ENCODE measurements at places on chromosomes 1 and 21.

DNA sequence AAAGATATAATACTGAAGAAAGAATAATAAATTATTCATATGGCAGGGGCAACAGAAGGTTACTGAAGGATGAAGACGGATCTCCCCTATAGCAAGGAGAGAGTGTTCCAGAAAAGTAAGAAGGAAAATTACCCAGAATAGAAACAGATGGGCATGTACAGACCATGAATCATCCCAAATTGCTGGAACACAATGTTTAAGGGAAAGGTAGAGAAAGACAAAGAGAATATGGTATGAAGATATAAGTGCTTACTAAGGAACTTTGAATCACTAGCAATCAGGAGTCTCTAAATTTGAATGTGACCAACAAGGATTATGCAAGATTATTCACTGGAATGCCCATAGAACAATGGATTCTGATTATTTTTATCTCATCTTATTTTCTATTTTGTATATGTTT, 375.4 kb downstream of the COL11A1 start:
- no peak for DNase-seq

DNA sequence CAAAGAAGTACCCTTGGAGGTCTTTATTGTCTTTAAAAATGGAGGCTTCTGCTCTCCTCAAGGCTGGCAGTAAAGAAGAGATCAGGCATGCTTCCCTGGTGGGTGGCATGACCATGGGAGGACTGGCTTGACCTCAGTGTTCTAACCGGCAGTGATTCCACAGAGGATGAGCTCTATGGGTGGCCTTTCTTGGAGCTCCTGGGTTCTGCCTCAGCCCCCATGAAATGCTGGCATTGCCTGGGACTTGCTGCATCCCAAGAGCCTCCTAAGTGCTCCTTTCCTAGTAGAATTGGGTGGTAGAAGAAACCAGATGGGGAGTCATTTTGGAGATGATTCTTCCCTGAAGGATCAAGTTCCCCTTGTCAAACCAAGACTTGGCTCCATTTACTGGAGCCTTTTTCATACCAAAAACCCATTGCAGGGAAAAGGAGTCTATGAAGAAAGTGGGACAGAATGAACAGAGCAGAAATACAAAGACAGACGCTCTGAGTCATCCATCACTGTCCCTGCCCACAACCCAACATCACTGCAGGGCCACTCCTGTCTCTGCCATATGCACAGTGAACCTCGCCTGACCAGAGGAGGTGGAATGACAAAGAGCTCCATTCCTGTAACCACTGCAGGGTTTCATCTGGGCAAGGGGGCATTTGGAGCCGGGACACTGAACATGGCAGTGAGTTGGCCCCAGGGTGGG, 42.4 kb downstream of the RIMS3 start:
- DNase-seq = no peak

DNA sequence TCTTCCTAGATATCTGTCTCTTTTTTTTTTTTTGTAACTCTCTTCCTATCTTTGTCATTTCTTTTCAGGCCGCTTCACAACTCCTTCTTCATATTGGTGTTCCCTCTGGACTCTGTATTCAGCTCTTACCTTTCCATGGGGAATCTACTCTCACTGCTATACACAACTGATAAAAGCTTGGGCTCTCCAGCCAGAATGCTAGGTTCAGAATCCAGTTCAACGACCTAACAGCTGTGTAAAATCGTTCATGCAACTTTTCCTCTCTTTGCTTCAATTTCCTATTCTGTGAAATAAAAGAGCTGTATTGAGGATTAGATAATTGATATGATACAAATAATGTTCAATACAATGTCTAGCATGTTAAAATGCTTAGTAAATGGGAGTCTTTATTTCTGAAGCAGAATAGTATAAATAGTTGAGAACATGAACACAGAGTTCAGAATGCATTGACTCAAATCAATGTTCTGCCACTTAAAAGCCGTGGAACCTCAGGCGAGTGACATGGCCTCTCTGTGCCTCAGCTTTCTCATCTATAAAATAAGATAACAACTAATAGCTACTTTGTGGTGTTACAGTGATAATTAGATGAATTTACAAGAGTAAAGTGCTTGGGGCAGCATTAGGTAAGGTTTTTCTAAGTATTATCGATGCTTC, 88.5 kb downstream of the DENND1B start:
- no peak for DNase-seq

DNA sequence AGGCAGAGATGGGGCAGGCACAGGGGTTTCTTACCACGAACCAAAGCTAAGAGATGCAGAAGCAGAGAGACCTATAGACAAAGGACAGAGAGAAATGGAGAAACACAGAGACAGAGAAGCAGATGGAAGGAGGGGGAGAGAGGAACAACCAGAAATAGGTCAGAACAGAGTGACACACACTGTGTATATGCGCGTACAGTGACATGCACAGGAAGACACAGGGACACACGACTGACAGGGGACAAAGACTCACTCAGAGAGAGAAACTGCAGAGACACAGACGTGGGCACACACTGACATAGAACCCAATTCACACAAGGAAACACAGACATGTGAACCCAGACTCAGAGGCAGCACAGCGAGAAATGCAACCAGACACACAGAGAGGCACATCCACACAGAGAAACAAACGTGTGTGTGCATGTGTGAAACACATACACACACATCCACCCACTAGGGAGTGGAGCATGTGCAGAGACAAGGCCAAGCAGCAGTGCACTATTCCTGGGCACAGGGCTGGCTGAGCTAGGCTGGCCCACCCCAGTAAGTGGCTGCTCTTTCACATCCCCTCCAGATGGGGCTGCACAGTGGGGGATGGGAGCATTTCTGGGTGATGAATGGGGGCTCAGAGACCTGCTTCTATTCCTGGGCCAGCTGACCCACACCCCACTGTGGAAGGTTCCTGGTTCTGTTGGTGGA, 123.4 kb upstream of the CSF3R start:
- no peak for DNase-seq

GRCh38 chr1:208446271-208446691, 202.1 kb upstream of the PLXNA2 start:
- DNase-seq = no peak

DNA sequence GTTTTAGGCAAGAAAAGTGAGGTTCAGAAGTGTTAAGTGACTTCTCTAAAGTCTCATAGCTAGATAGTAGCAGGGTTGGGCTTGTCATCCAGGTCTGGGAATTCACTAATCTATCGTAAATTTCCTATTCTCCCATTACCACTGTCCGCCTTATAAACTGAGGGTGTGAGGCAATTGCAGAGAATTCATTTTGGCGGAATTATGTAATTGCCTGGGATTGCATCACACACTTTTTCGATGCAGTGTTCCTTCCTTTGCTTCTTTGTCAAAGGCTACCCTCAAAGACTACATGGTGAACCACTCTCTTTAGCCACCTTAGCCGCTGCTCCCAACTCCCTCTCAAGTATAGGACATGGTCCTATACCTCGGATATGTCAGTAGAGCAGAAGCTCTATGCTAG, 19.1 kb downstream of the SELP start:
- DNase-seq = no peak

GRCh38 chr1:17588048-17588871, 48.8 kb downstream of the ARHGEF10L start:
- DNase-seq = no peak

GRCh38 chr1:61279570-61279969, 197.2 kb downstream of the NFIA start:
- no peak for DNase-seq

DNA sequence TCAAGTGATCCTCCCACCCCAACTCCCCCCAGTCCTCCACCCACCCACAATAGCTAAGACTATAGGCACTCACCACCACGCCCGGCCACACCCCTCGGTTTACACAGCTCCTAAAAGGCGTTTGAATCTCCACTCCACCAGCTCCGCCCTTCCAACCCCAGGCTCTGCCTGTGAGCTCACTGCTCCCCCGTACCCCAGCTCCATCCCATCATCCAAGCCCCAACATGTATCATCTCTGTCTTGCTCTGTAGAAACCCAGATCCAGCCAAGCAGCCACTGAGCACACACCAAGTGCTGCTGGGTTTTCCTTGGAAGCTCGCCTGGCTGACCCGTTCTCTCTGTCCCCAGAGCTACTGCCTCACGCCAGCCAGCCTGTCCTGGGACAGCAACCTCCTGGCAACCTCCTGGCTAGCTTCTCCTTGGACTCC, 12.0 kb upstream of the S100A2 start:
- no peak for DNase-seq

DNA sequence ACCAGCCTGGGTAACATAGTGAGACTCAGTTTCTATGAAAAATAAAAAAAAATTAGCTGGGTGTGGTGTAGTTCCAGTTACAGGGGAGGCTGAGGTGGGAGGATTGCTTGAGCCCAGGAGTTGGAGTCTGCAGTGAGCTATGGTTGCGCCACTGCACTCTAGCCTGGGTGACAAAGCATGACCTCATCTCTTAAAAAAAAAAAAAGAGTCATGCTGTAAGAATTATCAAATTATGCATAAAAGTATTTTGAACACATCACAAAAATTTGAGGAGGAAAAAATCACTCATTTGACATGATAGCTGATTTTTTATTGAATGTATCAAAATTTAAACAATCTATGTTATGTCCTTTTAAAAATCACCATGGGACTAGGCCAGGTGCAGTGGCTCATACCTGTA, 17.8 kb downstream of the CCDC30 start:
- DNase-seq = no peak

Measured in stimulated activated CD8-positive, alpha-beta memory T cell treated with anti-CD3 and anti-CD28 coated beads, Interleukin-7, amount 100 ng/mL, for 4 hours (primary cell).